ENCODE measurements at places on chromosomes 6 and 20.

DNA sequence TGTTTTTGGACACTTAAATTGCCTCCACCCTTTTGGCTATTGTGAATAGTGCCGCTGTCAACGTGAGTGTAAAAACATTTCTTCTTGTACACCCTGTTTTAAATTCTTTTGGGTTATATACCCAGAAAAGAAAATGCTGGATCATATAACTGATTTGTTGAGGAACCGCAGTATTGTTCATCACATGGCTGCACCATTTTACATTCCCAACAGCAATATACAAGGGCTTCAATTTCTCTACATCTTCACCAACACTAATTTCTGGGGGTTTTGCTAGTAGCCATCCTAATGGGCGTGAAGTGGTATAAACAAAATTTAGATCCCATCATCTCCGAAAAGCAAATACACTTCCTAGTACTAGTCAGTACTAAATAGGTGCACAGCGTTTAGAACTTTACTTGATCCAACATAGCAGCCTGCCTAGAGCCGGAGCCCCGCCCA lies 579 bp upstream of the BPHL start:
- no peak for DNase-seq

DNA sequence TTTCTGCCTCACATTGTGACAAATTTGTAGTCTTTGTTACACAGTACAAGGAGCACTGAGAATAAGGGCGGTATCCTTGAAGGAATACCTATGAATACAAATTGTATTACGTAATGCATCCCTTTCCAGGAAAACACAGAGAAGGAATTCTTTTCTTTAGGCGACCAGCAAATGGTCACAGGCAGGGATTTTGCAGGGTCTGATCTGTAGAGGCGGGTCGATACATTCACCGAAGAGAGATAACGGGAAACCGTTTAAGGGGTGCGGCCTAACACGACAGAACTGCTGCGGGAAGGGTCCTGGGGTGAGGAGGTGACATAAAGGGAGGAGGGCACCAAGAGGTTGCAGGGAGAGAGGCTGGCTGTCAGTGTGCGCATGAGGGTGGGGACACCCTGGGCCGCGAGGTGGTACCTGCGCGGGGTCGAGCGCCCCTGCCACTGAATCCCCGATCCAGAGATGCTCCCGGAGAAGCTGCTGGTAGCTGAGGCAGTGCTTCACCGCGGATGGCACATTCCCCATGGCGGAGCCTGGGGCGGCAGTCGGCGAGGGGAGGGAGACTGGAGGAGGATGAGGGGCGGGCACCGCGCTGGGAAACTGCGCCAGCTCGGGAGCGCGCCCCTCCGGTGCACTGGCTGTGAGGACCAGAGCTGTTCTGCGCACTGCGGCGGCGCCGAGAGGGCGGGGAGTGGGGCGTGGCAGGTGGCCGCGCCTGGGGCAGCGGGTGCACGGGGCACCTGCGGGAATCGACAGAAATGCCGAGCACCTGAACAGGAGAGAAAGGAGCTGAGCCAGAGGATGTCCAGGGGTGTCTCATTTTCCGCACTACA lies at the start of gene HMGCLL1:
Gene HMGCLL1 (minus strand): TSS at position 656 of the 827 bp plus-strand sequence. CDS start 137 bp downstream, at position 519.
- no peak for DNase-seq

- no peak for DNase-seq
Observed at GRCh38 chr6:102944475-102944874, 1551.0 kb downstream of the GRIK2 start.

GRCh38 chr6:160261991-160262680 lies 3.5 kb upstream of the SLC22A2 start:
- DNase-seq: no peak

DNA sequence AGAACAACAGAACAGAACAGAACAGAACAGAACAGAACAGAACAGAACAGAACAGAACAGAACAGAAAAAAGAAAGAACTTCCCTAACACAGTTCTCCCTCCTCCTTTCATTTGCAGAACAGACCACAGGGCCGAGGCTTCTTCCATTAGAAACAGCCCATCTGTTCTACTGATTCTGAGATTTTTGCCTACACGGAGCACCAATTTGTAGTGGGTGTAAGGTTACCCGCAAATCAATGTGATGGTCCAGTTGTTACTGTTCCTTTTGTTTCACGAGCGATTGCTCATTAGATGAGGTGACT lies 734 bp upstream of the OGFRL1 start:
- DNase-seq: no peak

DNA sequence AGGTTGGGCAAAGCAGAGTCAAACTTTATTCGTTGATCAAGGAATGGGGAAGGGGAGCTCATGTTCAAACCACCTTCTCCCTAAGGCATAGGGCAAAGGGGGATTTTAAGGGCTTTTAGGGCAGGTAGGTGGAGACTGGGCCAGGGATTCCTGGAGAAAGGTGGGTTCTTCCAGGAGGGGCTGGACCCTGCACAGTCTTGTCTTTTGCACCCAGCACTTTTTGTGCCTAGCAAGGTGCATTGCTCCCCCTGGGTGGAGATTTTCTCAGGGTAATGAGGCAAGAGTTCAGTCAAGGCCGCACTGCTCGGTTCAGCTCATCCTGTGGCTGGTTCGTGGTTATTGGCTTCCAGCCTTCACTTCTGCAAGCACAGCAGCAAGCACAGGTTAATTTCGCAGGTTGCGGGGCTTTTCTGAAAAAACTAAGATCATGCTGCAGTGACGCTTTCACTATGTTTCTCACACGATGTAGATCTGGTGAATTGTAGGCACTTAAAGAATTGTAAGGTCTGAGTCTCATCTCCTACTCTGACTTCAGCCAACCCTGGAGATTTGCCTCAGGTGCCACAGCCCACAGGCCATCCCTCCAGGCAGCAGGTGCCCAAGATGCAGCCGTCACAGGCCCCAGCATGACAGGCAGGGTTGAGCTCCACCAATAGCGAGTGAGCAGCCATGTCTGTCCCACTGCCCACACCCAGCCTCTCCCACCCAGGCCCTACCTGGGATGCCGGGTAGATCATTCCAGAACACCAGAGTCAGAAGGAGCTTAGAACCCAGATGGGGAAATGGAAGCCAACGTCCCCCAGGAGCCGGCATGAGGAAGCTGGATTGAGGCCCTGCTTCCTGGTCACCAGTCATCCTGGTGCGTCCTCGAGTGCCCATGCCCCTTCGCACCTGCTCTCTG lies 37.1 kb downstream of the SUN5 start:
- no peak for DNase-seq

GRCh38 chr6:169395080-169395805 lies 141.6 kb upstream of the THBS2 start:
- DNase-seq: no peak

DNA sequence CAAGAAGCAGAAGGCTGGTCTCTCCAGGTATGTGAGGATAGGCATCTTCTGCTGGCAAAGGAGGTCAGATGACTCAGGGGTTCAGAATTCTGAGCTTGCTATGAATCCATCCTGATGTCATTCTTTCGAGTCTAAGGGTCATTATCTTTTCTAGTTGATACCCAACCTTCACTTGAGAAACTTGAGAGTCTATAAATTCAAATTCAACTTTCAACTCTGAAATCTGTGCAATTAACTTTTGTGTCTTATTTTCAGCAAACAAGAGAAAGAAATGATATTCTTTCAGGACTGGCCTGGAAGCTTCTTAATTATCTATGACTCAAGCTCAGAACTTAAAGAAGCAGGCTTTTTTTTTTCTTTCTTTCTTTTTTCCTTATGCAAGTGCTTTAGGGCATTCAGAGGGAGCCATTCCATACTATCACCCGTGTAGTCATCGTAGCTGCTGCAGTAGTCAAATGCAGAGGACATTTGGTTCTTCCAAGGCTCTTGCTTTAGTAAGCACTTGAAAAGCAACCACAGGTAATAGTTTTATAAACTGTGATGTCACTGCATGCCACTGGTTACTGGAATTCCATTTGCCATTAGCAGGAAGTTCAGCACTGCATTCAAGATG lies 93.0 kb downstream of the ADTRP start:
- no peak for DNase-seq

- DNase-seq: no peak
Observed at GRCh38 chr6:91678679-91679446, 1092.0 kb upstream of the MAP3K7 start.

- no peak for DNase-seq
Observed at GRCh38 chr6:69729870-69730449, 66.8 kb downstream of the LMBRD1 start.

DNA sequence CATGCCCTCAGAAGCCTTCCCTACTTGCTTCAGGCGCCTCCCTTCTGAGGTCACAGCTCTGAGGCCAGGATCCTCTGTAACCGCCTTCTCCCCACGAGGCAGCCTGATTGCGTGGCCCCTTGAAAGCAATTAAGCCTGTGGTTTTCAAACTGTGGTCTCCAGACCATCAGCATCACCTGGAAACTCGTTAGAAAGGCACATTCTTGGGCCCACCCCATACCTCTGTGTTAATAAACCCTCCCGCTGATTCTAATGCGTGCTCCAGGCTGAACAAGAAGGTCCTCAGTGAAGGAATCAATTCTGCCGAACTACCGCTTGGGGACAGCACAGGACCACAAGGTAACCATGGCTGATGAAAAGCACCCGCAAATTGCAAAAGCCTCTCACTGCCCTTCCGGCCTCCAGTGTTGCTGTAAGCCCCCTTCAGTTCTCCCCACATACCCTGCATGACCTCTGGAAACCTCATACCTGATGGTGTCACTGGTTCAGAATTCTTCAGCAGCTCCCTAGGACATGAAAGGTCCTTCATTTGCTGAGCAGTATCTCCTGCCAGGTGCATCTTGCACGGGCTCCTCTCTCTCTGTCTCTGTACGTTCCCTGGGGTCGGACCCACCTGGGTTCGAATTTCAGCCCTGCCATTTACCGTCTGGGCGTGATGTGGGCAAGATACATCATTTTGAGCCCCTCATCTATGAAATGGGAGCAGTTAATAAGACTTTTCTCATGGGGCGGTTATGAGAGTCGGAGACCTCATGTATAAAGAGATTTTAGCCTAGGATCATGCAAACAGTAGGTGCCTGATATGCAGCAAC lies 93.3 kb upstream of the RNF24 start:
- peak; percentile 80 for DNase-seq

- no peak for DNase-seq
Observed at GRCh38 chr20:45917790-45918141, 5.8 kb upstream of the PLTP start.

DNA sequence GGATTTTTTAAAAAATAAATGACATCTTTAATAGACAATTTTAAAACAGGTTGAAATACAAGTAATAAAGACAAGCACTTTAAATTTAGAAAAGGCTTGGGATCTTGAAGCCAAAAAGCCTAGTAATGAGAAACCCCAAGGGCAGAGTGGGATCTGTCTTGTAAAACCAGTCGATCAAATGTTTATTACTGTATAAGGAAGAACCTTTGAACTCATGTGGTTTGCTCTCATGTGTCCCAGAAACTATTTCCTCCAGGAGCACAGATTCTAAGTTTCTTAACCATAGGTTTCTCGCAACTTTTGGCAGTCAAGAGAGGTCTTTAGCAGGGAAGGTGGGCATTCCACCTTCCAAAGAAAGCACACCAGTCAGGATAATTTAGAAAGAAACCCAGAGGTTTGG lies 541.7 kb upstream of the BTBD3 start:
- no peak for DNase-seq
